Gastroesophageal sphincter (tissue), 4 donors: ENCODE measurements at places on chromosomes 2 and 18.

- ATAC-seq, result no peak
Observed at GRCh38 chr2:207265869-207266268, 100.1 kb upstream of the KLF7 start.

DNA sequence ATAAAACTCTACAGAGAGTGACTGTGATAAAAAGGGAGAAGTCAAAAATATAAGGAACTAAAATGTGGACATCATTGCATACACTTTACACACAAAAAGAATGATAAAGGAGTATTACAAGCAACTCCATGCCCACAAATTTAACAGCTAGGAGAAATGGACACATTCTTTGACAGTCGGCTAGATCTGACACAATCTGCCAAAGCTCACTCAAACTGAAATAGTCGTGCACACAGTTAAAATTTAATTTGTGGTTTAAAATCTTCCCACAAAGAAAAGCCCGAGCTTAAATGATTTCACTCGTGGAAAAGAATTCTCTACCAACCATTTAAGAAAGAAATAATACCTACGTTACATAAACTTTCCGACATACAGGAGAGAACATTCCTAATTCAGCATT, 132.4 kb downstream of the ZAP70 start:
- ATAC-seq, result no peak

GRCh38 chr18:79402209-79402576, 6.5 kb downstream of the NFATC1 start:
- no peak for ATAC-seq

DNA sequence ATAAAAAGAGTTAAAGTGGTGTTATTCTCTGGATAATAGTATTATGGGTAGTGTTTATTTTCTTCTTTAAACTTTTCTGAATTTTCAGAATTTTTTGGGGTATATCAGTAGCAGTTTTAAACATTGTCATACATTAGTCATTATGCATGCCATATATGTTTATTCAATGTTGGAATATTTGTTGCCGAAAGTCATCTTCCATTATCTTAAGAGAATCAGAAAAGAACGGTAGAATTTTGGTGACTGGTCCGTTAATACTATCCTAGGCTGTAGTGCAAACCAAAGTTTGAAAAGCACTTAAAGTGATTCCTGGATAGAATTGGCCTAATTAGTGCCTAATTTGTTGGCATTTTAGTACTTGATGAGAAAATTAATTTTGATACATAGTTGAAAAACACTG, 244.1 kb downstream of the PHLPP1 start:
- ATAC-seq, result no peak

DNA sequence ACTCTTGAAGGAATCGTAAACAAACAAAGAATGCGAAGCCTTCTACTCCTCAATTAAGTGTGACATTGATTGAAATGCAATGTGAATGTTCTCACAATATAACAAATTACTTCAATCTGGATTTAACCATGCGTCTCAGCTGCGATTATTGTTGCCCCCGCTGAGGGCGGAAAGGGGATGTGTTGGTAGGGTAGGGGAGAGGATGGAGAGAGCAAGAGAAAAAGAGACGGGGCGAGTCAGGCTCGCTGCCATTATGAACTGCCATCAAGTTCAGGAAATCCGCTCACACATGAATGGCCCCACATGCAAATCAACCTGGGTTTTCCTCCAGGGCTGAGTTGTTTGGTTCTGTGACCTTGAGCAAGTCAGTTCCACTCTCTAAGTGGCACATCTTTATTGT, 129.8 kb downstream of the PXDN start:
- no peak for ATAC-seq

DNA sequence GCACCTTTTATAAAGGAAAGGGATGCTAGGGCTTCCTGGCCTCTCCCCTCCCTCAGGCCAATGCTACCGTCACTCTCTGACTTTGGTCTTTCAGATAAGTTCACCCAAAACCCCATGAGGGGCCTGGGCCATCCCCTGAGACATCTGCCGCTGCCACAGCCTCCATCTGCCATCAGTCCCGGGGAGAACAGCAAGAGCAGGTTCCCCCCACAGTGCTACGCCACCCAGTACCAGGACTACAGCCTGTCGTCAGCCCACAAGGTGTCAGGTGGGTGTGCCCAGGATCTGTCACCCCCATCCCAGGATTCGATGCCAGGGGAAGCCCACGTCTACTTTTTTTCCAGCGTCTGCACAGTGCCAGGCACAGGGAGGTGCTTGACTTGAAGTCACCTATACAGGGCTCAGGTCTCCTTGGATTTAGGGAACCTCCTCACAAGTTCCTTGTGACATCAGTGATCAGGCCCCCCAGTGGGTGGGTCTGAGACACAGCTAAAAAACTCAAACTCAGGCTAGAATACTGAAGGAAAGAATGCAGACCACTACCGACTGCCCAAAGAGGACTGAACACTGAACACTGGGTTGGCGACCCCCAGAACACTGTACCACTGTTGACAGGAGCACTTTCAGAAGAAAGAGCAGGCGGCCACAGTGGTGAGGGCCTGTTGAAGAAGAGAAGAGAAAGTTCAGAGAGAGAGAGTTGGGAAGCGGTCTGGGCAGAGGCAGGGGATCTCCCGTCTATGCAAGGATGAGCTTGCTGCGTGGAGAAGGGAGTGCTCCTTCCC, 85.3 kb downstream of the EPAS1 start:
- ATAC-seq, result no peak

DNA sequence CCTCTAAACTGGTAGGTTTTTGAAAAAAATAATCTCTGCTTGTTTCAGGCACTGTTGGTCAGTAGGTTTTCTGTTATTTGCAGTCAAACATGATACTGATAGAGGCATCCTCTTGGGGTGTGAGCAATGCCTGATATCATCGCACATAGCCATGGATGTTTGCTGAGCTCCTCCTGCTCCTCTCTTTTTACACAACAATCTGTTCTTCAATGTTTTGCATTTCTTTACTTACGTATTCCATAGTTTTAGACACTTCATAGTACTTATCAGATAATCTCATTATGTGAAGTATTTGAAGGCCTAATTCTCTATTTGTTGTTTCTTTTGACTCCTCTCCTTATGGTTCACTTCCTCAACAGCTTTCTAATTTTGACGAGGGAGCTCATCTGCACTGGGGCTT, 23.0 kb upstream of the HS6ST1 start:
- no peak for ATAC-seq

DNA sequence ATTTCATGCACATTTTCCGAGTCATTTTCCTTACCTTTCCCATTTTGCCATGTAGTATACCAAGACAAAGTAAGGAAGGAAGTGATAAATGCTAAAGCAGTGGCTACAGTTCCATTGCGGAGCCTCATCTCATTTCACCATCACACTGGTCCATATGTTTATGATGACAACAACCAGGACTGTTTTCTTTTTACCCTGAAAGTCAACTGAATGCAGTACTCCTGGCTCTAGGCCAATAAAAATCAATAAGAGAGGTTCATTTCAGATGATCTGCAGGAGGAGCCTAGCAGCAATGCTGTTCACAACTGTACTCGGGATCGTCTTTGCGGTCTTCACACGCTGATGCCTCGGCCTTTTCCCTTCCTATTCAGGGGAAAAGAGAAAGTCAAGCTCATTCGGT, 4.7 kb downstream of the MGAT4A start:
- ATAC-seq, result no peak

DNA sequence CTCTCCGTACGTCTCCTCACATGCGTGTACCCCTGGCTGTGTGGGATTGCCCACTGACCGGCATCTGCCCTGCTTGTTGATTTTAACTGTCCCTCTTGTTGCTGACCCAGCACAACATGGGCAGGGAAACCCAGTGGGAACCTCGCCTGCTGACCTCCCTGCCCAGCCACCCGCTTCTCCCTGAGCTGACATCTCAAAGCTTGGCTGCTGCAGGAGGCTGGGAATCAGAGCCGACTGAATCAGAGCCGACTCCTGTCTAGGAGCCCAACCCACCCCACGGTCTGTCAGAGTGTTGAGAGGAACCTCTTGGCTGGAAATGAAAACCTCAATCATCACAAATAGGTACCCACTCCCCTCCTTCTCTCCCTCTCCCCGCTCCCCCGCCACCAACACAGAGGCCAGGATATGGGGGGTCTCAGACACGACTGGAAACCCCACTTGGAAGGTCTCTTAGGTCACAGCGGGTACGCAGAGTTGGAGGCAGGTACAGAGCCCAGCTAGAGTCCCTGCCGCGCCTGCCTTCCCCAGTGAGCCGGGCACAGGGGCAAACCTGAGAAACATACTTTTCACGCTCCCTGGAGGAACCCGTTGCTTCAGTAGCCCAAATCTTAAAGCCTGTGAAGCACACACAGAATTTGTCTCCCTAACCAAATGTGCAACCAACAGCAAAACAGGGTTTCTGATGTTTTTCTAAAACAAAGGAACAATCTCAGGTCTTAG, 784 bp downstream of the EDAR start:
- ATAC-seq, result no peak

DNA sequence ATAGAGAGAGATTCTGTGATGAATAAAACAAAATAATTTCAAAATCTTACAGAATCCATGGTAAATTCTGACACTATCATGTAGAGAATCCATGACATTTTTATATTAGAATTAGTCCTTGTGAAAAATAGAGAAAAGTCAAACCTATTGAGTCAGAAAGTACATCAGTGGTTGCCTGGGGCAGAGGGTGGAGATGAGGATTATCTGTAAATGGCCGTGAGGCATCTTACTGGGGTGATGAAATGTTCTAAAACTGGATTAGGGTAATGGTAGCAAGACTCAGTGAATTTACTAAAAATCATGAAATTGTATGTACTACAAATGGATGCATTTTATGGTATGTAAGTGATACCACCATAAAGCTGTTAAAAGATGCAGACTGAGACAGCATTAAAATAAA, 323.1 kb downstream of the SLC8A1 start:
- no peak for ATAC-seq

DNA sequence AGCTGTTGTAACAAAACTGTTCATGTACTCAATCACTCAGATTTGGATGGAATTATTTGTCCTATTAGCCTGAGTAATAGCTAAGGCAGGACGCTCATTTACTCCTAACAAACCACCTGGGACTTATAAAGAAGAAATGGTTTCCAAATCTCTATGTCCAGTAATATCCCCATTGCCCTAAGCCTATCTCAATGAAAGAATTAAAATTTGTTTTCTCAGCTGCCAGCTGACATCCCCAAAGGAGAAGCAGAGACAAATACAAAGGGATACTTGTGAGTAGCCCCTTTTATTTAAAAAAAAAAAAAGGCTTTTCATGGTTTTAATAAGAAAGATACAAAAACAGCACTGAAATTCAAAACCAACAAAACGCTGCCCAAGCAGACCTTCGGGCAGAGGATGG, 211.4 kb upstream of the PARD3B start:
- no peak for ATAC-seq

GRCh38 chr2:84457686-84458085, 1.4 kb downstream of the SUCLG1 start:
- ATAC-seq, result no peak

GRCh38 chr2:221064058-221064854, 507.8 kb downstream of the EPHA4 start:
- no peak for ATAC-seq

GRCh38 chr2:236825989-236826510, 256.4 kb downstream of the ACKR3 start:
- ATAC-seq, result no peak

DNA sequence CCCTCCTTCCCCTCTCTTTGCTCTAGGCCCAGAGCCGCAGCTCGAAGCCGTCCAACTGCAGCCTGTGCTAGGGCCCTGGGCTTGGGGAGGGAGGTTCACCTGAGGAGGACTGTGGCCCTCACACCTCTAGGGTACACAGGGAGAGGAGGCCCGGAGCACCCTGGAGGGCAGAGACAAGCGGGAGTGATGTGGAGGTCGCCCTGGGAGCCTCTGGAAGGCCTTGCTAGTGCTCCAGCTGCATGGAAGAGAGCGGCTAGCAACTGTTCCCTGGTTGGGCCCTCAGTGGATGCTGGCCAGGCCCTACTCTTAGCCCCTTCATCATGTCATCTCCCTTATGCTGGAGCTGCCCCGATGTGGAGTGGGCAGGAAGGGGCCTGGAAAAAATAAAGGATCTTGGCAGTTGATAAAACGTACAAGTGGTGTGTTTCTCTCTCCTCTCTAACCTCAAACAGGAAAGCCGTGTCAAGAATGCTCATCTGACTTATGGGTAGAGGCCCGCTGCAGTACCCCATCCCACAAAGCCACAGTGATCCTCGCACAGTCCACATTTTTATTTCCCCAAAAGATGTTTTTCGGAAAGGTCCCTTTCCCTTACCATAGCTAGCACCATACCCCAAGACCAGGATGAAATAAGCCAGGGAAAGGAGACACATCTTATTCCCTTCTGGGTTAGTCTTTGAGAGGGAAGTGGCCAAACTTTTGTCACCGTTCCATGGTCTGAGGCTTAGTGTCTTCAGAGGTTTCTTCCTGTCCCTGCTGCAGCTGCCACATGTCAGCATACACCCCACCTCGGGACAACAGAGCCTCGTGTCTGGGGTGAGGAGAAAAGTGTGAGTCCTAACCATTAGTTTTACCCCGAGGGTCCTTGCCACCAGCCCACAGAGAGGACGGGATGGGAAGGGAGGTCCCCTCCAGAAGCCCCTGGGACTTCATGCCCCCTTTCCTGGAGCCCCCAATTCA, 2.9 kb downstream of the ZFAND2B start:
- ATAC-seq, result no peak

DNA sequence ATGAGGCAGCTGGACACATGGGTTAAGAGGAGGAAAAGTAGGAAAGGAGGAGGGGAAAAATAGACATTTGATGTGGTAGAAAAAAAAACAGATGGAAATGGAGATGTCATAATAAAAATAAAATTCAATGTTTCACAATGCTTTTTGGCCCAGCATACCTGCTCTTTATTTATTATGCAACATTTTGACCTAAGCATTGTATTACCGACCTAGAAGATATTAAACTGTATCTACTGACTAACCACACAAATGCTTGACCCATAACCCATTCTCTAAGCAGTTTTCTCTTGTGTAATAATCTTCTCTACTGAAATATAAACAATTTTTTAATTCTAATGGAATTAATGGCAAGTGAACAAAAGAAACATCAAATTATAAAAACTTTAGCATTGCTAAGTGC, 362.3 kb downstream of the FBXO15 start:
- no peak for ATAC-seq

DNA sequence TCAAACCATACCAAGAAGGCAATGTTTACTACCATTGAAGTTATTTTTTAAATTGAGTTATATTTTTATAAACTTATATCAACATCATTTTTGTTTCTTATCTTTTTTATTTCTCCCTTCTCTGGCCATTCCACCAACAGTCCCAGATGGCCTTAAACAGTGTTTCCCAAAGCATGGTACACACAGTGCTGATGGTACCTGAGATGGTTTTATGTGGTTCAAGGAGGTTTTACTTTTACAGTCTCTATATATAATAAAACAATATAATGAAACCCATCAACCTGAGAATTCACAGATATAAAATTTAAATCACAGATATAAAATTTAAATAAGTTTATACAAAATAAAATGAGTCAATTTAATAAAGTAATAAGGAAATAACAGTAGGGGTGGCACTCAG, 65.1 kb upstream of the MSTN start:
- ATAC-seq, result no peak

GRCh38 chr2:61702088-61702467, 151.8 kb downstream of the FAM161A start:
- no peak for ATAC-seq
